ENCODE measurements at places on chromosomes 7 and 10.
A peak's percentile ranks its signal among the peaks of the same experiment; 100 is the strongest.

GRCh38 chr7:19066170-19066569, 51.3 kb downstream of the TWIST1 start:
- no peak for DNase-seq

GRCh38 chr7:142956951-142957623, 5.1 kb downstream of the KEL start:
- no peak for DNase-seq

GRCh38 chr10:46283580-46284285, 3.1 kb upstream of the ANTXRL start:
- no peak for DNase-seq

GRCh38 chr10:43071865-43072650, 4.8 kb upstream of the RET start:
- DNase-seq, result no peak

DNA sequence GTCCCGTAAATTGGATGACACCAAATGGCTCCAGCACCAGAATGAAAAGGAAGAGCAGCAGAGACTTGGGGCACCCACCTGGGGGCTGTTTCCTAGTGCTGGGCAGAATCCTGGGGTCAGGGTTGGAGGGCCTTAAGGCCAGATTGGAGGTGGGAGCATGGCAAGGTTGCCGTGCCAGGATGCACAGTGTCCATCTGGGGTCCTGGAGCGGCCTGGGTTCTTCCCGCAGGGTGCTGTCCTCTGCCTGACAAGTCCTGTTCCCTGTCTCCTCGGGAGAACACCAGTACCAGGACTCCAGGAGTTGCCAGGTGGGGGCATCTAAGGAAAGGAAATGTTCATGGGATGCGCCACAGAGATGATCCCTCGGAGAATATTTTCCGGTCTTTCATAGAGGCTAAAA, 42.8 kb downstream of the MGMT start:
- no peak for DNase-seq

DNA sequence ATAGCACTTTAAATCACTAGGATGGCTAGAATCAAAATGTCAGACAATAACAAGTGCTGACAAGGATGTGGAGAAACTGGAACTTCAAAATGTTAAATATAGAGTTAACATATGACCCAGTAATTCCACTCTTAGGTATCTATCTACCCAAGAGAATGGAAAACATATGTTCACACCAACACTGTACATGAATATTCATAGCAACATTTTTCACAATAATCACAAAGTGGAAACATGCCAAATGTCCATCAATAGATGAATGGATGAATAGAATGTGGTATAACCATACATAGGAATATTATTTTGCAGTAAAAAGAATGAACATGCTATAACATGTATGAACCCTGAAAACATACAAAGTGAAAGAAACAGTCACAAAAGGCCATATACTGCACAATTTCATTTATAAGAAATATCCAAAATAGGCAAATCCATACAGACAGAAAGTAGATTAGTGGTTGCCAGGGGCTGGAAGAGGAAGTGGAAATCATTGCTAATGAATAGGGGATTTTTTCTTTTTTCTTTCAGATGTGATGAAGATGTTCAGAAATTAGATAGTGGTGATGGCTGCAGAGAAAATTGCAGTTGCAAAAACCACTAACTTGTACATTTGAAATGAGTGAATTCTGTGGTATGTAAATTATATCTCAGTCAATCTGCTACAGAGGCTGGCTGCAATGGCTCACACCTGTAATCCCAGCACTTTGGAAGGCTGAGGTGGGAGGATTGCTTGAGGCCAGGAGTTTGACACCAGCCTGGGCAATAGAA, 93.0 kb downstream of the CPVL start:
- DNase-seq, result no peak

DNA sequence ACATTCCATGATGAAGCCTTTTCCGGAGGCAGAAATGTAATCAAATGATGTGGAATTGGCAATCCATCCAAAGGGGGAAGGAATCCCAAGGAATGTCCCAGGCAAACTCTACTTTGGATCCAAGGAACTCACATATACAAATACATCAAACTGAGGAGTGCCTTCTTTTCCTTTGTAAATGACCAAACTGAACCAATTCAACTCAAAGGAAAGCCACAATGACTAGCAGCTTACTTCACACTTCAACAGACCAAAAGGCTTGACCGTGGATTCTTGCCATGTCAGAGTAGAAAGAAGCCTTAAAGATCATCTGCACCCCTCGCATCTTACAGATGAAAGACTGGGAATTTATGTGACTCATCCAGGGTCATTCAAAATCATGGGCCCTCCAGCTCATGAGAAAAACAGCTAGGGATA, 79.7 kb upstream of the MACROH2A2 start:
- no peak for DNase-seq

GRCh38 chr10:17026686-17027485, 102.7 kb downstream of the CUBN start:
- DNase-seq, result peak; percentile 77

DNA sequence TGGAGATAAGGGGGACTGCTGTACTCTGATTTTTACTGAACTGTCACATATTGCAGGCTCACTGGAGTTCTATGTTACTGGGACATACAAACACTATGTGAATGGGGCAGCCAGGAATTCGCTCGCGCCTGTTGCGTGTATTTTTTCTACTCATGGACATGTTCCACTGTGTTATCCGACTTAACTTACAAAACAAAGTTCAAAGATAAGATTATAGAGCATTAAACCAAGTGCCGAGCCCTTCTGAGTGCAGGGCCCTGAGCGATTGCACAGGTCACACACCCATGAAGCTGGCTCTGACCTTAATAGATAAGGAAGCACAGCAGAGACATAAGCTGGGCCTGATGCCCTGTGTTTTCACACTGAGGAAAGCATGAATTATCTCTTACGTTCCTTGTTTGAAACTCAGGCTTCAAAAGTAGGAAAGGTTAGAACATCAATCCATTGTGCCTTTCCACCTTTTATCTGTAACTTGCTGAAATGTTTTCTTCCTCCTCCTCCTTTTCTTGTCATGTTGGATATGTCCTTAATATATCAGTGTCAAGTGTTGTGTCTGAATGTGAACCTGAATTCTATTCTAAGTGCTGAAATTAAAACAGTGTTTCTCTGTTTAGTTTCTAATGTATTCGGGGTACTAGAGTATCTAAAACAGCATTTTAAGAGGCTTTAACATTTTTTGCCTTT, 273.8 kb downstream of the AUTS2 start:
- no peak for DNase-seq

DNA sequence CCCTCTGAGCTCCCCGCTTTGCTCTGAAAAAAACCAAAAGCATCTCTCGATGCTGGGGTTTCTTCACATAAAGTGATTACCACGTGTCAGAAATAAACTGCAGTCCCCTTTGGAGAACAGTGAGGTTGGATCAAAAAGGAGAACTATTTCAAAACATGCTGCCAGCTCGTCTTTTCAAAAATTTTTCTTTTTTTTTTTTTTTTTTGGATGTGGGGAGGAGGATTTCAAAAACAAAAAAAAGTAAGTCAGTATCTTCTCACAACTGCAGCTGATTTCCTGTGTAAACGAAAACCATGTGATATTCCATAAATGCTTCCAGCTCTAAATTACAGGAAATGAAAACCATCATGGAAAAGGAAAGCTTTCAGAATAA, 155.0 kb upstream of the LYZL2 start:
- peak; percentile 14 for DNase-seq

DNA sequence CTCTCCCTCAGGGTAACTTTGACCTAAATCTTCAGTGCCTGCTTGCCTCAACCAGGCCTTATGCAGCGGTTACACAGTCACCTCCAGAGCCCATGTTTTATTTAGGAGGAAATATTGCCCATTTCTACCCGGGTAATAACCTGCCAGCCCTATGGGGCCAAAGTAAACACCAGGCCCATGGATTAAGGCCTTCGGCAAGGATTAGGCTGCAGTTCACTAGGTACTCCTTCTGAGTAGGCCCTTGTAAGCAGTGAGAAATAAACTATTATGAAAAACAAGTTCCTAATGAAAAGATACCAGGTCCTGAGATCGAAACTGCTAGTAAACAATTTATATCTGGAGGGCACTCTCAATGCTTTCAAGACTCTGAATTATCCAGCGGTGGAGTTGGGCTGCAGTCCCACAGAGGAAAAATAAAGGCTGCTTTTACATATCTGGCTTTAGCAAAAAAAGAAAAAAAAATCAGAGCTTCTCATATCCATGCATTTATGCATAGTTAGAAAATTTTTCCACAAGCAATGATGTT, 3.7 kb upstream of the HOXA10 start:
- no peak for DNase-seq

- no peak for DNase-seq
Measured at GRCh38 chr10:84715911-84716310, 387.5 kb downstream of the CCSER2 start.

GRCh38 chr10:103911021-103911459, 6.9 kb downstream of the STN1 start:
- DNase-seq, result peak; percentile 63

DNA sequence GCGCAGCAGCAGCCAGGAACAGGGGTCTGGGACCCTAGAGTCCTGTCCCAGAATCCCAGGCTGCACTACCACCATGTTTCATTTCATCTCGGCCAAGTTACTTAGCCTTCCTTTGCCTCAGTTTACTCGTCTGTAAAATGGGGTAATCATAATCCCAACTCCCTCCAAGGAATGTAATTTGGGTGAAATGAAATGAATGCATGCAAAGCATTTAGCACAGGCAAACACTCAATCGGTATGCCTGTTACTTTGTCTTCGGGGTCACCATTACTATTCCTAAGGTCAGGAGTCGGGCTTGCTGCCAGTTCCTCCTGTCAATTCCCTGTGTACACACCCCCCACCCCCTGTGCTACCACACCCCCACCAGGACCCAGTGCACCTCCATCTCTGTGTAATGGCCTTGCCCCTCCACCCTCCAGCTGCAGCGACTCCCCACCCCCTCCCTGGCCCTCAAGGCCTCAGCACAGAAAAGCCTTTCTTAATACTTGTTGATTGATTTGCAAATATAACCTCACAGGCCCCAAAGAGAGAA, 1.7 kb downstream of the TNS3 start:
- no peak for DNase-seq

DNA sequence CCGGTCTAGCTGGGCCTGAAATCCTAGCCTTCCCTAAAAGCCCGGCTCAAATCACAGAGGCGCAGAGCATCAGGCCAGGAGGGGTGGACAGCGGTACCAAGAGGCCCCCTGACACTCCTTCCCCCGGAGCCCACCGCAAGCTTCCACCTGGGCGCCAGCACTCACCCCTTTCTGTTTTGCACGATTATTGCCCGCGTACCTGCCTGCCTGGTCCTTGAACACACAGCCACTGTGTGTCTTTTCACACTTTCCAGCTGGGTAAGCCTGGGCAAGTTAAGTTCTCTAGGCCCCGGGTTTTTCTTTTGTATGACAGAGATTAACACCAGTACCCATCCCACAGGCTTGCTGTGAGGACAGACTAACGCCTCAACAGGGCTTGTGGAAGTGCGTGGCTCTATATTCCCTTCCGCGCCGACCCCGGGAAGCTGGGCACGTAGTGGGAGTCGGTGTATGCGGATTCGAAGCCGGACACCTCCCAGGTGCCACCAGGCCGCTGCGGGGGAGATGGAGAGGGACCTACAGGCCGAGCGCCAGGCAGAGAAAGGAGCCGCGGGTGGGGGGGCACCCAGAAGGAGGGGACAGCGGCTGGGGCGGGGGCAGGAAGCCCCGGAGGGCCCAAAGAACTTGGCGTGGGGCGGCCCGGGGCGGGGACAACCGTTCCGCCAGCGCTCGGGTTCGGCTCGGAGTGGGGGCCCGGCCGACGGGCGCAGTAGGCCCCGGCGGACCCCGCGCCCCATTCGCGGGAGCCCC, 792 bp downstream of the ZNF746 start:
- peak; percentile 50 for DNase-seq

GRCh38 chr10:127035827-127036226, 130.6 kb downstream of the DOCK1 start:
- no peak for DNase-seq

GRCh38 chr7:26532471-26532870, 240.8 kb downstream of the SNX10 start:
- DNase-seq, result no peak

DNA sequence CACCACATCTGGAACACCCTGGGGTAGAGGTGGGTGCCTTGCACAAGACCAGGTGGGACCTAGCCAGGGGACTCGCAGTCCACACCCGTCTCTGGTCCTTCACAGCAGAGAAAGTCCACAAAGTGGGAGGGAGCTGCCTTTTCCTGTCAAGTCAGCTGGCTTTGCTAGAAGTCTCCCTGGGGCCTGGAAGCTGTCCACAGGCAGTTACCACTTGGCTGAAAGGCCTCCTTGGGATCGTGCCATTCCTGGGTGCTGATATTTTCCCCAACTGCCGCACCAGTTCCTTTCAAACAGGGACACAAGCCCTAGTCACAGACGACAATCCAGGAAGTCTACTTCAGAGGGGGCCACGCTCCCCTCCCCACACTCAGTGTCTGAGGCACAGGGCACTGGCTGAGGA, 75.4 kb downstream of the AFAP1L2 start:
- DNase-seq, result no peak

DNA sequence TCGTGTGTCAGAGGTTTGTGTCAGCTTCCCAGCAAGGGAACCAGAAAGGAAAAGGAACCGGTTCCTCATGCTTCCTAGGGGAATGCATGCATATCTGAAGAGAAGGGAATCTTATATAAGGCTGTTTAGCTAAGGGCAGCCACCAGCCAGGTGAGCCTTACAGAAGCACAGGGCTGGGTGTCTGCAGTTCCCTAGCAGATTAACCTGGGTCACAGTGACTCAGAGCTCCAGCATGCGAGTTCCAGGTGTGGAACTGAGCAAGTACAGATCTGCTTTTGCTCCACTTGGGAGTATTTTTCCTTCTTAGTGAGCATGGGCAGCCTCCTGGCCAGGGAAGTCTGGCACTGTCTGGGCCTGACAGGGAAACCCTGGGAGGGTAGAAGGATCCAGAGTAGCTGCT, 957 bp upstream of the ANKRD2 start:
- DNase-seq, result no peak

DNA sequence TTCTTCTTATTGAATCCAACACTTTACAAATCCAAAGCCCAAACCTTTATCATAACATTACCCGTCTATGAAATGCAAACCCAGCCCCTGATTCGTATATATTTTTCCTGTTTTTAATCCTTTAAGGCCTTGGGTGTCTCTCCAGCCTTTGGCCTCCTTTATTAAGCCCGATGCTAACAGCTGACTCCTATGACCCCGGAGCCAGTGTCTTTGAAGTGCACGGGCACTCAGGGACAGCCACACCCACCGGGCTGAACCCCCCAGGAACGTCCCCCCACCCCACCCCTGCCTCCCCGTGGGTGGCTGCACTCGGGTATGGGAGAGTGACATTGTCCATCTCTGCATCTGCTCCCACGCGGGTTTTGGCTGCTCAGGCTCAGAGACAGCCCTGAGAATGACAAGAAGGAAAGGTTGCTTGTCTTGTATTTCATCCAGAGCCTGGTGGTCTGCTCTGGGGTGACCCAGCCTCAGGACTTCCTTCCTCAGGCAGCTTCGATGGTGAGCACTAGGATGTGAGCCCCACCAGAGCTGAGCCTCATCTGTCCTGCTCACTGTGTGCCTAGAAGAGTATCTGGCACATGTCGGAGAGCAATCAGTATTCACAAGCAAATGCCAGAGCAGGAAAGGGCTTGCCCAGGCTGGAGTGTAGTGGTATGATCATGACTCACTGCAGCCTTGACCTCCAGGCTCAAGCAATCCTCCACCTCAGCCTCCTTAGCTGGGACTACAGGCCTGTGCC, 210.4 kb downstream of the SKIDA1 start:
- DNase-seq, result no peak

- no peak for DNase-seq
Measured at GRCh38 chr7:24899905-24900304, 80.1 kb downstream of the OSBPL3 start.

- no peak for DNase-seq
Measured at GRCh38 chr7:3200504-3200903, 100.5 kb upstream of the SDK1 start.

Measured in CD4-positive, alpha-beta T cell treated with Interleukin-1 beta for 1 hour (primary cell).